Activated naive CD4-positive, alpha-beta T cell treated with anti-CD3 and anti-CD28 coated beads for 36 hours (primary cell): ENCODE measurements at places on chromosomes 4 and X. TPM values are rescaled to one million over a fixed set of nuclear protein-coding genes. Genes with fewer than 3 reads are reported as not detected.

DNA sequence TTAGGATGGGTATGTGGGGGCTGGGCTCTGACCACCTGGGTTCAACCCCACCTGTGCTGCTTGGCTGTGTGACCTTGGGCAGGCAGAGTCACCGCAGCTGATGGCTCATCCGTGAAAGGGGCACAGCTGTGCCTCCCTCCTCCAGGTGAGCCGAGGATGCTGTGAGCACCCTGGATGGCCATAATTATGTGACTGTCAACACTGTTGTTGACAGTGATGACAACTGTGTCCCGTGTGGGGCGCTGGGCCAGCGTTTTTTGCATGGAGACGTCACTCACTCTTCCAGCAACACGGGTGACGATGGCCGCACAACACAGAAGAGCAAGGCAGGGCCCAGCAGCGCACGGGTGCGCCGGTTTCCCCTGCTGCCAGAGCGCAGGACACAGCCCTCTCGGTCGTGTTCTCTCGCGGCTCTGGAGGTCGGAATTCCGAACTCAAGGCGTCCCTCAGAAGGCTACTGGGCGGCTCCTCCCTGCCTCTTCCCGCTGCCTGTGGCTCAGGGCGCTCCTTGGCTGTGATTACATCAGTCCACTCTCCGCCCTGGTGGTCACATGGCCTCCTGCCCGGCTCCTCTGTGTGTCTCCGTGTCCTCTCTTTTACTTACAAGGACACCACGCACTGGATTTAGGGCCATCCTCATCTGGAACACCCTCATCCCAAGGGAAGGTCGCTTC, 1.3 kb downstream of the SH3TC1 start:
- DNase-seq = peak; percentile 63

- DNase-seq = no peak
These were observed 26.2 kb upstream of the NFKB1 start for GRCh38 chr4:102474736-102475504.

DNA sequence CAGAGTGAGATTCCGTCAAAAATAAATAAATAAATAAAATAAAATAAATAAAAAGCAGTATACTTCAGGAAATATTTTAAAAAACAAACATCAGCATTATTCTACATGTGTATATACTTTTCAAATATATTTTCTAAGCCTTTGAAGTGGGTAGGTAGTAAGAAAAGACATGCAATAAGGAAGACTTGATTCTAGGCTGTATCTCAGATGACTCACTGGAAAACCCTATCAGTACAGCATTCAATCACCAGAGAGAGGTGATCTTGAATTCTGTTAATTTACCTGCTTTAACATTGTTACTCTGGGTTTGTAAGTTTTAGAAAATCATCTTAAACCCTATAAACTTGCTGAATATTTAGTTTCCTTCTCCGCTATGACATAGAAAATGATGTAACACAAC, 106.6 kb upstream of the NAP1L5 start:
- DNase-seq = no peak

DNA sequence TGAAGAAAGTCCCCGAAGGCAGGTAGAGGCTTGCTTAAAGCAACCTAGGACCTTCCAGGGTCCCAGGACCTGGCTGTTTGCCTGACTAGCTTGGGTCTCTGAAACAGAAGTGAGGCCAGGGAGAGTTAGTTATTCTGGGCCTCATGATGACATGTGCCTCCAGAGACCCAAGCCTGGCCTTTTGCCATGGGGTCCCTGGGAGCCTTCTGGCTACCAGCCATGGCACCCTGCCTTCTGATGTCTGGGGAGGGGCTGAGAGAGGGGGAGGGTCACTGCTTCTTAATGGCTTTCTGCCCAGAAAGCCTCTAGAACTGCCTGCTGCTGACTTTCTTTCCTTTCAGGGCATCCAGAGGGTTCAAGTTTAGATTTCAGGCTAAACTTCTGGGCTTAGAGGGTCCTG, 1.0 kb upstream of the STARD8 start:
- no peak for DNase-seq

- DNase-seq = peak; percentile 40
These were observed 5.5 kb downstream of the ATP10D start for GRCh38 chr4:47490550-47490949.

GRCh38 chr4:25970691-25971432, 56.8 kb downstream of the SMIM20 start:
- DNase-seq = no peak

DNA sequence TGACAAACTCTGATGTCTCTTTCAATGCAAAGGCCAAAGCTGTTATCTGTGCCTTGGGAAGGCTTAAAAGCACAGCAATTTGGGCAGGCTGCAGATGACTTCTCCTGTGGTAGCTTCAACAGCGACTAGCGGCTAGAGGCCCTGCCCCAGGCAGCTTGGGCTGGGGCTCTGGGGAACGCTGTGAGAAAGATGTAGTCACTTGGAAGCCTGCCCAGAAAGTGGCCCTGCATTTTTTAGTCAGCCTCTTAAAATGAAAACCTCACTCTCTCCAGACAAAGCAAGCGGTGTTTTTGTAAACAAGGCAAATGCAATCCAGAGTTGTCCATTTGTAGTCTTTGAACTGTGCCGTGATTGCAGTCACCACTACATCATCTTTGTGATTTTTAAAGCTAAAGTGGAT, 27.5 kb downstream of the PCYT1B start:
- DNase-seq = no peak

- DNase-seq = no peak
These were observed 20.9 kb downstream of the FGF13 start for GRCh38 chrX:138690591-138690990.

DNA sequence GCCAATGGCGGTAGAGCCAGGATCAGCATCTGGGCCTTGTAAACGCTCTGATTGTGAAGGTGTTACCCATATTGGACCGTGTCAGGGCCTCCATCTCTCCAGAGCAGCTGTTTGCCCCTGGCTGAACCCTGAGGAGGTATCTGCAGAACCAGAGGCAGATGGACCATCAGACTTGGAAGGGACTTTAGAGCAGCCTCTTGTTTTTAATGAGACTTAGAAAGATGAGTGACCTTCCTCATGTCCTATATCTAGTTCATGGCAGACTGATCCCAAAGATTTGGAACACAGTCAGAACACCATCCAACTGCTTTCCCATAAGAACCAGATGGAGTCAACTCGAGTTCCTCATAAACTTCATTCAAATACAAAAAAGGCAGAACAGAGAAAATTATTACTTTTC, 135.1 kb upstream of the MSX1 start:
- DNase-seq = no peak

- DNase-seq = no peak
These were observed 109.8 kb upstream of the HPGD start for GRCh38 chr4:174631901-174632758.

DNA sequence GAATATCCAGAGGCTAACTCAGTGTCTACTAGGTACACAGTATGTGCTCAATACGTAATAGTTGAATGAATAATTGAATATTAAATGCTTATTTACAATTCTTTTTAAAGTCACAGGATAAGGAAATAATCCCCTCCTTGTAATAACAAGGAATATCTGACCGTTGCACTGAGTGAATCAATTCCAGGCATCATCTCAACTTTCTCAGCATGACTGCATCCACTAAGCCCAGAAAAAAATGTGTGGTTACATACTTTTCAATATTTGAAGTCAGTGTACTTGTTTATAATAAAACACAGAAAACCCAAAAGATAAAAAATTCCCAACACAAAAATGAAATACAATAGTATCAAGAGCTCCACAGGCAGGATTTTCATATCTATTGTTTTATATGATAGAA, 105.4 kb downstream of the TMEM144 start:
- no peak for DNase-seq

- DNase-seq = no peak
These were observed 70.3 kb upstream of the IQCM start for GRCh38 chr4:149885896-149886295.

GRCh38 chrX:64152857-64153256, 52.7 kb downstream of the AMER1 start:
- no peak for DNase-seq

- DNase-seq = no peak
These were observed 67.0 kb downstream of the GPC3 start for GRCh38 chrX:133918361-133918771.

DNA sequence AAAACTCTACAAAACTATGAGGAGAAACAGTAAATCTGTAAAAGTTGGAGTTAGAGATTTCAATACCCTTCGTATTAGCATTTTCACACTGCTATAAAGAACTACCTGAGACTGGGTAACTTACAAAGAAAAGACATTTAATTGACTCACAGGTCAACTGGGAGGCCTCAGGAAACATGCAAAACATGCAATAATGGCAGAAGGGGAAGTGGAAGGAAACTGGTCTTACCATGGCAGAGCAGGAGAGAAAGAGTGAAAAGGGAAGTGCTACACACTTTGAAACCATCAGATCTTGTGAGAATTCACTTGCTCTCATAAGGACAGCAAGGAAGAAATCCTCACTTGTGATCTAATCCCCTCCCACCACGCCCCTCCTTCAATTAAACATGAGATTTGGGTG, 949.9 kb downstream of the TECRL start:
- DNase-seq = no peak

DNA sequence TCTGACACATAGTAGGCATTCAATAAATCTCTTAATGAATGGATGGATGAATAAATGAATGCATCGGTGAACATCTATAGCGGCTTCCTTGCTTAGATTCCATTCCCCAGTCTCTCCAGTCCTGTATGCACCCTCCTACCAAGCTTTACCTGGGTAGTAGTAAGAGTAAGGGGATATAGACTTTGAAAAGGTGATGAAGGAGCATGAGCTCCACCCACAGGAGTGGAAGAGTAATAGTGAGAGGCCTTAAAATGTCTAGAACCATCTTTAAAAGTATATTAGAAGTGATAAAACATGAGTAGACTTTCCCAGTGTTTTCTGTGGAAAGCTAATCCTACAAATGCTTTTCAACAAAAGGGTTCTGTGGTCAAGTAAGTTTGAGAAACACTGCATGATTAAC, 35.5 kb upstream of the GPC3 start:
- DNase-seq = no peak

- DNase-seq = peak; percentile 5
These were observed 24.2 kb downstream of the CNKSR2 start for GRCh38 chrX:21398426-21398825.

- no peak for DNase-seq
These were observed 792 bp downstream of the SLC10A4 start for GRCh38 chr4:48483777-48484493.

DNA sequence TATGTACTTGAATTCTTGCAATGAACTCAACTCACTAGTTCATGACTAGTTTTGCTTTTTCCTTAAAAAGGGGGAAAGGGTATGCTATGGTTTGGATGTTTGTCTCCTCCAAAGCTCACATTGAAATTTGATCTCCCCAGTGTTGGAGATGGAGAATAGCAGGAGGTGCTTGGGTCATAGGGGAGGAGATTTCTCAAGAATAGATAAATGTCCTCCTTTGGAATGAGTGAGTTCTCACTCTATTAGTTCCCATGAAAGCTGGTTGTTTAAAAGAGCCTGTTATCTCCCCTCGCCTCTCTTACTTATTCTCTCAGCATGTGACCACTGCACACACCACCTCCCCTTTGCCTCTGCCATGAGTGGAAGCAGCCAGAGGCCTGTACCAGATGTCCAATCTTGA, 109.4 kb upstream of the INTU start:
- no peak for DNase-seq

DNA sequence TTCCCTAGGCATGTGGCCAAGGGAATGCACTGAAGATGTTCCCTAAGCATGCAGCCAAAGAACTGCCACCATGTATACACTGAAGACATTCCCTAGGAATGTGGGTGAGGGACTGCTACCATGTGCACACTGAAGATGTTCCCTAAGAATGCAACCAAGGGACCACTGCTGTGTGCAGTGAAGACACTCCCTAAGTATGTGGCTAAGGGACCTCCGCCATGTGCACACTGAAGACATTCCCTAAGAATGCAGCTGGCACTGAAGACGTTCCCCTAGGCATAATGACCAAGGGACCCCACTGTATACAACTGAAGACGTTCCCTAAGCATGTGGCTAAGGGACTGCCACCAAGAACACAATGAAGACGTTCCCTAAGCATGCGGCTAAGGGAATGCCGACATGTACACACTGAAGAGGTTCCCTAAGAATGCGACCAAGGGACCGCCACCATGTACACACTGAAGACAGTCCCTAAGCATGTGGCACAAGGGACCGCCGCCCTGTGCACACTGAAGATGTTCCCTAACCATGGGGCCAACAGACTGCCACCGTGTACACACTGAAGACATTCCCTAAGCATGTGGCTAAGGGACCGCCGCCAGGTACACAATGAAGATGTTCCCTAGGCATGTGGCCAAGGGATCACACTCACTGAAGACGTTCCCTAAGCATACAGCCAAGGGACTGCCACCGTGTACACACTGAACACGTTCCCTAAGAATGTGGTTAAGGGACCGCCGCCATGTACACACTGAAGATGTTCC, 25.6 kb downstream of the DHRSX start:
- no peak for DNase-seq

GRCh38 chr4:52641854-52642563, 17.1 kb downstream of the USP46 start:
- DNase-seq = peak; percentile 29

DNA sequence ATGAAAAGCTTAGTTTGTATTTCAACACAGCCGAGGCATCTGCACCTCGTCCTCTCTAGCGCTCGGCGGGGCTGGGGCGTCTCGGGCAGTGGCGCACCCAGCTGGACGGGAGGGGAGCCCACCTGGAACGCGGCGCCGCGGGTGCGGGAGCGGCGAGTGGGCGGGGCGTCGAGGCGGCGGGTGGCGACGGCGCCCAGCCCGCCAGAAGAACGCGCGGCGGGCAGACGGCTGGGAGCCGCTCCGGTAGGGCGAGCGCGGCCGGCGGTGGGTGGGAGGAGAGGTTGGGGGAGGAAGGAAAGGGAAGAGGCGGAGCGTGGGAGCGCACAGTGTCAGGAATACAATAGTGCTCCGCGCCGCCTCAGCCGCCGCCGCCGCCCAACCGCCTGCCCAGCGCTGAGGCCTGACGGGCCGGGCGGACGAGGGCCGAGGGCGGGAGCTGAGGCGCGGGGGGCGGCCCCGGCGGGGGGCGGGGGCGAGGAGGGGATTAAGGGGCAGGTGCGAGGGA, at the start of gene JADE3:
Gene JADE3, plus strand, starts transcription at position 324 of the 505 bp plus-strand sequence. CDS start 72,474 bp downstream, outside the sequence.
- peak; percentile 23 for DNase-seq

DNA sequence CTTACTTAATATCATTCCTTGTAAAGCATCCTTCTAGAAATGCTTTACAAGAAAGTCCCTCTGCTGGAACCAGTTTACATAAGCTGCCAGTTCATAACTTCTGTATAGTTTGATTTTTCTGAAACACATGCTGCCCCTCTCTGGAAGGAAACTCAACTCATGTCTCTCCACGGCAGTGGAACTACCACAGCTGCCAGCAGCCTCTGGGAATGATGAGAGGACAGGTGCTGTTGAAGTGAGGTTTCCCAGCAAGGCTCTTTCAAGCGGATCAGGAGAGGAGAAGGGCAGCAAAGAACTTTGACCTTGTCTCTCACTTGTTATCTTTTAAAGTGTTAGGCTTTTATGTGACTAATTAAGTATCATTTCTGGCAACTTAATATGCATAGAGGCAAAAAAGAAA, 7.3 kb downstream of the GRPR start:
- DNase-seq = no peak

GRCh38 chr4:140044337-140044902, 109.6 kb downstream of the MAML3 start:
- DNase-seq = no peak

Gene HSFX2
- total RNA-seq = not detected

Gene HPGDS
- not detected for total RNA-seq

Gene PNMA6F
- total RNA-seq = not detected

Gene ALG13
- total RNA-seq = 47.8 TPM

Gene GUCY1B1
- 0.60 TPM for total RNA-seq

Gene CDKN2AIP
- 26.5 TPM for total RNA-seq

Gene AWAT2
- not detected for total RNA-seq

Gene APELA
- total RNA-seq = not detected

Gene ATOH1
- total RNA-seq = not detected
